ENCODE measurements at places on chromosomes 7 and 10.

- no peak for DNase-seq
Measured at GRCh38 chr10:113410618-113411017, 142.2 kb upstream of the HABP2 start.

DNA sequence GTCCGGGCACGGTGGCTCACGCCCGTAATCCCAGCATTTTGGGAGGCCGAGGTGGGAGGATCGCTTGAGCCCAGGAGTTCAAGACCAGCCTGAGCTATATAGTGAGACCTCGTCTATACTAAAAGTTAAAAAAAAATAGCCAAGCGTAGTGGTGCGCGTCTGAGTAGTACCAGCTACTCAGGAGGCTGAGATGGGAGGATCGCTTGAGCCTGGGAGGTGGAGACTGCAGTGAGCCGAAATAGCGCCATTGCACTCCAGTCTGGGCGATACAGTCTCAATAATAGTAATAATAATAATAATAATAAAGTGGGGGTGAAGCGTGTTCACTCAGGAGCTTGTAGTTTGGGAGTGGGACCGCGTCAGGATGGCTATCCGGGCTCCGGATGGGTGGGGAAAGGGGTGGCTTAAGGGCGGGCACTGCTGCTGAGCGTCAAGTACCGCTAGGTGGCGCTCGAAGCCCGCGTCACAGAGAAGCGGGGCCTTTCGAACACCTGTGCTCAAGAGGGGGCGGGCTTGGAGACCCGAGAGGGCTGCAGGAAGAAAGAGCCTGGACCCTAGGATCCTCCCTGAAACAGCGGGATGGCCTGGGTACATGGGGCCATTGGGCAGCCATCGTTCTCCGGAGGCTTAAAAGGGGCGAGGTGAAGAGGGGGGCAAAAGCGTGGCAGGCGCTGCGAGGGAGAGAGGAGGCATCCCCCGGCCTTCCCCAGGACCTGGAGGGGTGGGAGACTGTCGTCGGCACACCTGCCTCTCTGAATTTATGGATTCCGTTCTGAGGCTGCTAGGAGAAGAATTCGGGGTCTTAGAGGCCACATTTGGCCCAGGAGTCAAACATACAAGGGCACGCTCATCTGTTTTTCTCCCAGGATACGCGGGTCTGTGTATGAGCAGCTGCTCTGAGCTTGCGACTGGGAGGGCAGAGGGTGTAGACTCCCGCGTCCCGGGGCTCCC is 14.5 kb downstream of the LBX1 start:
- DNase-seq = no peak

GRCh38 chr10:97874332-97874731 is 24.7 kb downstream of the GOLGA7B start:
- no peak for DNase-seq

DNA sequence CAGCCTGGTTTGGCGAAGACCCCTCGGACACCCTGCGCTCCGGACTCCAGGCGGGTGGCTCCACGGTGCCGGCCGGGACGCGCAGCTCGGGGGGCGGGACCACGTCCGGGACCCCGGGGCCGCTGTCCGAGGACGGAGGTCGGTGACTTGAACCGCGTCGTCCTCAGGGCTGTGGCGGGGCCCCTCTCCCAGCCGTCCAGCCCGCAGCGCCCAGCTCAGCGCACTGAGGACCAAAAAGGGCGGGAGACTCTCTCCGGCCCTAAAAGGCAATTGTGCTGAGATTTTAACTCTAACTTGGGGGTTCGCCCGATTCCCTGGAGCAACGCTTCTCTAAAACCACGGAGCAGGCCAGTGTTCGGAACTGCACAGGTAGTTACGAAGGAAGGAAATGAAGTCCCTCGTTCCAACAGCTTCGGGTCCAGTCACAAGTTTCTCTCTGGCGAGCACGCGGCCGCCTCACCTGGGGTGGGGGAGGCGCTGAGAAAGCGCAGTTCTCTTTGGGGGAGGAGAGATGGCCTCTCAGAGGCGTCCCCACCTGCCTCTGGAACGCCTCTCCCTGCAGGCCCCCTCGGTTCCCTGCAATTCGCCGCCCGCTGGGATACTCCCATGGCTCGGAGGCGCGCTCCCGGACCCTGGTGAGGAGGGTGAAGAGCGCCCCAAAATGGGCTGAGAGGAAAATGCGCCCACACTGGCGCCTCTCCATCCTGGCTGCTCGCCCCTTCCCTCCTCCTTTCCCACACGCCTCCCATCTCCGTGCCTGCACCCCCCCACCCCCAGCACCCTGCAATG is 352.7 kb downstream of the DNAJB6 start:
- no peak for DNase-seq

- no peak for DNase-seq
Measured at GRCh38 chr7:73521636-73522104, 423 bp downstream of the BAZ1B start.

DNA sequence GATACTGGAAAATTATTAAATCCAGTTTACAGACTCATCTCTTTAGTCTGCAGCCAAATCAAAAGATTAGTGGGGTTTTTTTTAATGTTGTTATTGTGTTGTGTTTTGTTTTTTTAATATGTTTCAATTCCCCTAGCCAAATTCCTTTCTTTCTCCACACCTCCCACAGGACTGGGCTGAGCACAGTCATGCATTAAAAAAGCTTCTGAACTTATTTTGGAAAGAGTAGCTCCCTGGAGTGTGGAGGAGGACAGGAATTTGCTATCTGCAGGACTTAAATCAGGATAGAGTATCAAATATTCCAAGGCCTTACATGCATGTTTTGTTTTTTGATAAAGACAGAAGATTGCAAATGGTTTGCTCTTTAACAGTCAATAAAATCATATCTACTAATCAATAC is 90.7 kb downstream of the GNAI1 start:
- DNase-seq = no peak

GRCh38 chr7:118184565-118184940 is 589 bp downstream of the LSM8 start:
- DNase-seq = no peak

GRCh38 chr10:95793401-95794045 is 37.6 kb downstream of the ENTPD1 start:
- no peak for DNase-seq

DNA sequence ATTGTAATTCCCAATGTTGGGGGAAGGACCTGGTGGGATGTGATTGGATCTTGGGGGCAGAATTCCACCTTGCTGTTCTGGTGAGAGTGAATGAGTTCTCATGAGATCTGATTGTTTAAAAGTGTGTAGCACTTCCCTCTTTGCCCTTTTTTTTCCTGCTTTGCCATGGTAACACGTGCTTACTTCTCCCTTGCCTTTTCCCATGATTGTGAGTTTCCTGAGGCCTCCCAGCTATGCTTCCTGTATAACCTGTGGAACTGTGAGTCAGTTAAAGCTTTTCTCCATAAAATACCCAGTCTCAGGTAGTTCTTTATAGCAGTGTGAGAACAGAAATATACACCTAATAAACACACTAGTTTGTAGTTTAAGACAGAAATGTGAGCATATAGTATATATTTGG is 166.8 kb upstream of the MAGI2 start:
- DNase-seq = no peak

GRCh38 chr10:30749385-30749784 is 119.8 kb upstream of the LYZL2 start:
- no peak for DNase-seq

- no peak for DNase-seq
Measured at GRCh38 chr7:141956084-141956483, 9.3 kb upstream of the CLEC5A start.

DNA sequence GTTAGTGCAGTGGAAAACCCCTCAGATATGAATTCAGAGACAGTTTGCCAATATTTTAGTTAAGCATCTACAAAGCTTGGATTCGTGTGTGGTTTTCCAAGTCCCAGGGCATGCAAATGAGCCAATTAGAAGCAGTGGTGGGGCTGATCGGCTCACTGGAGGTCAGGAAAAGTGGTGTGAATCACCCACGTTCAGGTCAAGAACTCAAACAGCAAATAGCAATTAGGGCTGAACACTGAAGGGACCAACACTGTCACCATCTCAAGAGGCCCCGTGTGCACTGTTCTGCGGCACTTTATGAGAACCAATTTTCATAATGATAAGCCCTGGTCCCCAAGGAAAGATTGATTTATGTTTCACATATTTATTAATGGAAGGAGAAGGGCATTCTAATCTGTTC is 68.9 kb downstream of the ADARB2 start:
- no peak for DNase-seq

- DNase-seq = no peak
Measured at GRCh38 chr10:96991313-96991841, 159.3 kb downstream of the LCOR start.

GRCh38 chr10:124449170-124450011 is 444 bp downstream of the NKX1-2 start:
- no peak for DNase-seq

DNA sequence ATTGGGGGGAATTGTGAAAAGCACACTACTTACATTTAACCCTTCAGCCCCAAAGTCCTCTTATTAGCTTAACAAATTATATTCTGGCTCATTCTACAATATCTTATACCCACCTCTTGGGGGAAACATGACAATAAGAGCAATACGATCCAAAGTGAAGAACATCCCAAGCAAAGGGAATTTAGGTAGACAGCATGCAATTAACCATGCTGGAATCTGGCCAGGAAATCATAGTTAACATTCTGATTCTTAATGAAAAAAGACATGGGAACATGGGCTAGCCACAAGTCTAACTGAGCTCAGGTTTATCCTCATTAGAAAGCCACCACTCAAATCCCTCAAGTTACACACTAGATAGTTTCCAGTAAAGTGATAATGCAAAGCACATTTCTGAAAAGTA is 241.9 kb upstream of the SLC26A5 start:
- no peak for DNase-seq

DNA sequence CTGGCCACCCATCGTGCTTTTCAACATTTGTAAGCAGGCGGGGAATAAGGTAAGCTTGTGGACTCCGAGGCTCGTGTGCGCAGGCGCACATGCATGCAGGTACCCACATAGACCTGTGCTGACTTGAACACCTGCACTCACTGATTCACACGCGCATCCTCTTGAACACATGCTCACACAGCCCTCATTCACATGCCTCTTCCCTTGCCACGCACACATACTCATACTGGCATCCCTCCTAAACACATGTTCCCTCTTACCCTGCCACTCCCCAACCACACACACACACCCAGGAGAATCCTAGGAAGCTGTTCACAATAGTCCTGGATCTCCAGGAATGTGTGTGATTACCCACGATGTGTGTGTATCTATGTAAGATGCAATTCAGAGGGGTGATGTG is 44.1 kb upstream of the LBX1 start:
- no peak for DNase-seq

DNA sequence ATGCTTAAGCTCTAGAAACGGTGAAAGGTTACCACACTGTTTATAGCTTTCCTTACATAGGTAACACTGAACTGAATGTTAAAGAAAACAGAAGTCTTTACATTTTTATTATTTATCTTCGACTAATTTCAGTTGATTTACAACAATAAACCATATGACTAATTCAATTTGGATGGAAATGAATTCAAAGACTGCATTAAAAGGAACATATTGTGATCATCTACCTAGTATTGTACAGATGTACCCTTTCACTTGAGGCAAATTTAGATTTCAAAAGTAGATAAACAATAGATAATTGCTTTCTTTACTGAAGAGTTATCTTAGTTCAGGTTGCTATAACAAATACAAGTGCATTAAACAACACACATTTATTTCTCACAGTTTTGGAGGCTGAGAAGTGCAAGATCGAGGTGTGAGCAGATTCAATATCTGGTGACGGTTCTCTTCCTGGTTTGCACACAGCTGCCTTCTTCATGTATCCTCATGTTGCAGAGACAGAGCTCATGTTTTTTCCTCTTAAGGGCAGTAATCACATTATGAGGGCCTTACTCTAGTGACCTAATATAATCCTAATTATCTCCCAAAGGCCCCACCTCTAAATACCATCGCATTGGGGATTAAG is 15.0 kb upstream of the ARMC3 start:
- no peak for DNase-seq

GRCh38 chr10:5751601-5752253 is 61.5 kb downstream of the GDI2 start:
- no peak for DNase-seq

DNA sequence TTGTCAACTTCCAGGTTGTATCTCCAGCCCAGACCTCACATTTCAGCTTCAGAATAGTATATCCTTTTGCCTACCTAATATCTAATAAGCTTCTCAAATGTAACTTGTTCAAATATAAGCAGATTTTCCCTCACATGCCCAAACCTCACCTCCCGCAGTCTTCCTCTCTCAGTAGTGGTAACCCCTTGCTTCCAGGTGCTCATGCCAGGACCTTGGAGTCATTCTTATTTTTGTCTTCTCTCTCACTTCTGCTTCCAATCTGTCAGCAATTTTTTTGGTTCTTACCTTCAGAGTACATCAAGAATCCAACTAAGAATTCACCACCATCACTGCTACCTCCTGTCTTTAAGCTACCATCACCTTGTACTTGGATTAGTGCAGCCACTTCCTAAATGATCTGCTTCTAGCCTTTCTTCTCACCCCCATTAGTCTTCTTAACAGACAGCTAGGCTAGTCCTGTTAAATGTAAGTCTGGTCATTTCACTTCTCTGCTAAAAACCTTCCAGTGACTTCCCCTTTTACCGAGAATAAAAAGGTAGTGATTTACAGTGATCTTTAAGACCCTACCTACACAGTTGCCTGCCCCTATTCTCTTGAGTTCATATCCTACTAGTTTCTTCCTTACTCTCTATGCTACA is 14.0 kb downstream of the ANKIB1 start:
- DNase-seq = no peak

DNA sequence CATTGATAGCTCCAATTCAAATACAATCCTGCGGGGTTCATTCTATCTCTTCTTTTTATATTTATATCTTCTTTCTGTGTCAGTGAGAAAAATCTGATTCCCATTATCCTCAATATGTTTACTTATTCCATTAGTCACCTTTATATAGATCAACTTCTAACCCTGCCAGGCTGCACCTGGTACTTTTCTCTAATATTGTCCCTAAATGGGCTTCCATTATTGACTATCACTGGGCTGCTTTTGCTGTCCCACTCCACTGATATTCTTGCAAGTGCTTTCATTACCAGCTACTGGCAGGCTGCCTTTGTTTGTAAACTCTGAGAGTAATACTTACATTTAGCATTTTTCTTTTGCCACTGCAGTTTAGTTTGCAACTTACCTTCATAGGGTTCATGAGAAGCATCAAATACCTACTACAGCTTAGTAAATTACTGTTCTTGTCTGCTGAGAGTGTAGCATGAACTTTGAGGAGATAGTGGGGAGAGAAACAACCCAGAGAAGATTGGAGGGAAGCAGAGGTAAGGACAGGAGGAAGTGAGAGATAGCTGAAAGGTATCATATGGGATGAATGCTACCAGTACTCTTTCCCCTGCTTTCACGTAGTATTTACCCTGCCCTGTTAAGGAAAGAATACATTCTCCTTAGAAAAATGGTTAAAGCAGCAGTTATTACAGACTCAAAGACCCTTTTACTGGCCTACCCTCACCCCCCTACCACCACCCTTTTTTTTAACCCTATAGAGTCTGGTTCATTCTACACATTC is 119.1 kb downstream of the PHTF2 start:
- no peak for DNase-seq

GRCh38 chr7:618539-619367 is 99.1 kb upstream of the PDGFA start:
- DNase-seq = no peak
